Right cardiac atrium (tissue), 5 donors: ENCODE measurements at places on chromosomes 3 and 15.
A peak's percentile ranks its signal among the peaks of the same experiment; 100 is the strongest.

GRCh38 chr3:137572931-137573330, 191.2 kb upstream of the SOX14 start:
- DNase-seq: no peak

GRCh38 chr3:155805204-155805801, 775 bp downstream of the C3orf33 start:
- peak; percentile 40 for DNase-seq

DNA sequence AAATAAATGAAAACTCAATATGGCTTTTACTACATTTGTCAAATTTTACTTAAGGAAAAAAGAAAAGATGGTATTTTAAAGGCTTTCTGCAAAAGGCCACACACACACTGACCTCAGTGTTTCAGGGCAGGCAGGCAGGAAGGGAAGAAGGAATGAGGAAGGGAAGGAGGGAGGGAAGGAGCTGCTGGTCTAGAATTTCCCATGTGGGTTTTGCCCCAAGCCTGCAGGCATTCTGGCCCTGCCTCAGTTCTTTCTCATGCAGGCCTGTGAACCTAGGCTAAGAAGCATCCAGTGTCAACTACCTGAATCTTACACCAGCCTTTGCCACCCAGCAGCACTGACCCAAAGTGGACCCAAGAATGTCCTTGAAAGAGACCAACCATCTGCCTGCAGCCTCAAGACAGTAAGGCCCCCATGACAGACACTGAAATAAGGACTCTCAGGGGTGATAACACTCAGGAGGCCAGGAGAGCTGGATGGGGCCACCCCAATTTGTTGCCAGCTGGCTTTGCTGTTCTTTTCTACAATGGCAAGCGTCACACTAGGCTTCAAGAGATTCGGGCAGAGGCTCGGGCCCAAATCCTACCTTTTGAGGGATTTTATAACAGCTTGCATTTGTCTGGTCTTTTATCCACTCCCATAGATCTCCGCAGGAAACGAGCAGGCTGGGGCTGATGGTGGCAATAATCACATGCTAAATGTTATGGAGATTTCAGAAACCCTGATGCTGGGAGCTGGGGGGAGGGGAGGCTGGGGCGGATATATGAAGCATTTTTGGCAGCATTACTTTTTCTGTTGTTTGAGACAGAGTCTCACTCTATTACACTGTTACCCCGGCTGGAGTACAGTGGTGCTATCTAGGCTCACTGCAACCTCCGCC, 51.4 kb downstream of the XXYLT1 start:
- DNase-seq: no peak

- no peak for DNase-seq
These were observed 134.7 kb downstream of the THSD4 start for GRCh38 chr15:71249986-71250385.

GRCh38 chr3:171349392-171349791, 110.8 kb downstream of the TNIK start:
- no peak for DNase-seq

DNA sequence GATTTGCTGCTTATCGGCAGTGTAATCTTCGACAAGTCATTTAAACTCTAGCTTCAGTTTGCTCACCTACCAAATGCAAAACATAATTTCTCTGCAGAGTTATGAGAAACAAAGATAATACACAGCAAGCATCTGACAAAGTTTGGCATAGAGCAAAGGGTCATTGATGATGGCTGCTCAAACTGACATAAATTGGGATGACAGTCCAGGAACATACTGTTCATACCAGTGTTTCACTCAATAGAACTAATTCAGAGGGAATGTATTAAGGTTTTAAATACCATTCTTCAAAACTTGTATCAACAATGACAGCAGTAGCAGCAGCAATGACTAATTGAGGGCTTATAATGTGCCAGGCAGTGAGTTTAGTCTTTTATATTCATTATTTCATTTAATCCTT, 137.6 kb downstream of the SPATA16 start:
- no peak for DNase-seq

GRCh38 chr15:43878446-43878845, 51.6 kb downstream of the WDR76 start:
- DNase-seq: no peak

DNA sequence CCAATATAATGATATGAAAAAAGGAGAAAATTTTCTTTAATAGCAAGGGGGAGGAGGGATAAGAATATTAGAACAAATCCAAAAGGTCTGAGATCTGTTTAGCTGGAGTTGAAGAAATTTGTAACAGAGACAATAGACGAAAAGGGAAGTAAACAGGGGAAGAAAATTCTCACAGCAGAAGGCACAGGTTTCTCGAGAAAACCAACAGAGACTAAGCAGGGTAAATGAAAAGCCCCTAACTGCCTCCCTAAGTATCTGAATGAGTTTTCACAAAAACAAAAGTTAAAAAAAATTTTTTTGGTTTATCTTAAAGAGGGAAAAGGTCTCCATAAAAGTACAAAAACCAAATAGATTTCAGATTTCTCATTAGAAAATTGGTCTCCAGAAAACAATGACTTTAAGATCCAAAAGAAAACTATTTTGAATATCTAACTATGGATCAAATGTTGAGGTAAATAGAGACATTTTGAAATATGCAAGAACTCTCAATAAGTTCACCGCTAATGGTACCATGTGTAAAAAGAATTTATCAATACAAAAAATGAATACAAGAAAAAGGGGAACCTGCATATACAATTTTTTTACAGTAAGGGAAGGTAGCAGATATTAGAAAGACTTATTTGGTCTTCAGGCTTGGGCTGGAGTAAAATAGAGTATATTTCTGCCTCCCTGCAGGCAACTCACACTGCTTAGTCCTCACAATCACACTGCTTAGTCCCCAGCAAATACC, 23.9 kb upstream of the NEK10 start:
- DNase-seq: no peak

- no peak for DNase-seq
These were observed 326.6 kb downstream of the ARPP21 start for GRCh38 chr3:35965908-35966307.

GRCh38 chr15:98160236-98160635, 199.7 kb downstream of the ARRDC4 start:
- DNase-seq: no peak

- DNase-seq: no peak
These were observed 144.7 kb upstream of the DPH6 start for GRCh38 chr15:35690698-35691116.

GRCh38 chr3:183576487-183577107, 21.1 kb upstream of the KLHL6 start:
- DNase-seq: no peak

DNA sequence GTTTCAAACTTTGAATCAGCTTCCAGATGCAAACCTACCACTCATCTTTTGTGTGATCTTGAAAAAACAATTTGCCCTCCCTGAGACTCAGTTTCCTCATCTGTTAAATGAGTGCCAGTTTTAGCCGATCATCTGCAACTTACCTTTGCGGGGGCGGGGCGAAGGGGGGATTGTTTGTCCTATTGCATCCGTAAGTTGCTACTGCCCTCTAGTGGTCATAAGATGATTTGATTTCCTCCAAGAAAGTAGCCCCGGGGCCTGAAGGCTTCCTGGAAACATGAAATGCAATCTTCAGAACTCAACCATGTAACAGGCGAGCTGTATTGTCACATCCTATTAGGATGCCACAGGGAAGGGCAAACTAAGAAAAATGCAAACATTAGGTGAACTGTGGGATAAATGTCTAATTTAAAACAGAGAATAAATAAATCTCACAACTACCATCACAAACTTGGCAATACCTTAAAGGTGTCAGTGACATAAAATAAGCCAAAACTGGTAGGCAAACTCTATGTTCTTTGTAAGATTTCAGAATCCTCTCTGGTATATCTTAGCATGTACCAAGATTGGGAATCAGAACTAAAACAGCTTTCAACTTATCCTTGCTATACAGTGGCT, 63.5 kb upstream of the CLDN18 start:
- peak; percentile 60 for DNase-seq

DNA sequence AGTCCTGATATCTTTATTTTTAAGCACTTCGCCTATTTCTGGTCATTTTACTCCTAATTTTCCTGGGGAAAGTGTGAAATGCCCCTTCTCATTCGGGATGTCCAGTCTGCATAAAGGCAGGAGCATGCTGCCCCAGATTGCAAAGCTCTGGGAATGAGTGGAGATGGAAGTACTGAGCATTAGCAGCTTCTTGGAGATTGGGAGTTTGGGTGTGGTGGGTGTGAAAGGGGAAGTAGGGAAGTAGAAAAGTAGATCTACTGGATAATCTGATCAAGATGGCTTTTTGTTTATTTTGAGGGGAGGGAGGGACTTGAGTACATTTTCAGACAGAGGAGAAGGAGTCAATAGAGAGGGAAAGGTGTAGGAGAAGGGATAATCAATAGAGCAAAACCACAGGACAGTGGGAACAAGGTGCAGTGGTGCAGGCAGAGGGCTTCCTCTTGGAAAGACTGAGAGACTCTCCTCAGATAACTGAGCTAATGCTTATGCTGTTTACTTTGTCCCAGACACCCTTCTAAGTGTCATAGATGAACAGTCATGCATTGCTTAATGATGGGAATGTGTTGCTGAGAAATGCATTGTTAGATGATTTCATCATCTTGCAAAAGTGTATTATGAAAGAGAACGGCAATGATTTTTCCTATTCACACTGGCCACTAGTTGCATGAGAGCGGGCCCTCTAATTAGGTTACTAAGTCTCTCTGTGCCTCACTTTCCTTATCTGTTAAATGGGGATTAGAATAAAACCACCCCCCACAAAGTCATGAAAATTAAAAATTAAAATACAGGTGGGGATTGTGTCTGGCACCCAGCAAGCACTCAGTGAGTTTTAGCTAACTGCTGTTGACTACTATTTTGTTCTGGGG, 45.5 kb downstream of the PHLDB2 start:
- no peak for DNase-seq

- no peak for DNase-seq
These were observed 30.5 kb downstream of the NEO1 start for GRCh38 chr15:73082812-73083211.

- DNase-seq: peak; percentile 70
These were observed 146.5 kb downstream of the XXYLT1 start for GRCh38 chr3:195124378-195124992.

DNA sequence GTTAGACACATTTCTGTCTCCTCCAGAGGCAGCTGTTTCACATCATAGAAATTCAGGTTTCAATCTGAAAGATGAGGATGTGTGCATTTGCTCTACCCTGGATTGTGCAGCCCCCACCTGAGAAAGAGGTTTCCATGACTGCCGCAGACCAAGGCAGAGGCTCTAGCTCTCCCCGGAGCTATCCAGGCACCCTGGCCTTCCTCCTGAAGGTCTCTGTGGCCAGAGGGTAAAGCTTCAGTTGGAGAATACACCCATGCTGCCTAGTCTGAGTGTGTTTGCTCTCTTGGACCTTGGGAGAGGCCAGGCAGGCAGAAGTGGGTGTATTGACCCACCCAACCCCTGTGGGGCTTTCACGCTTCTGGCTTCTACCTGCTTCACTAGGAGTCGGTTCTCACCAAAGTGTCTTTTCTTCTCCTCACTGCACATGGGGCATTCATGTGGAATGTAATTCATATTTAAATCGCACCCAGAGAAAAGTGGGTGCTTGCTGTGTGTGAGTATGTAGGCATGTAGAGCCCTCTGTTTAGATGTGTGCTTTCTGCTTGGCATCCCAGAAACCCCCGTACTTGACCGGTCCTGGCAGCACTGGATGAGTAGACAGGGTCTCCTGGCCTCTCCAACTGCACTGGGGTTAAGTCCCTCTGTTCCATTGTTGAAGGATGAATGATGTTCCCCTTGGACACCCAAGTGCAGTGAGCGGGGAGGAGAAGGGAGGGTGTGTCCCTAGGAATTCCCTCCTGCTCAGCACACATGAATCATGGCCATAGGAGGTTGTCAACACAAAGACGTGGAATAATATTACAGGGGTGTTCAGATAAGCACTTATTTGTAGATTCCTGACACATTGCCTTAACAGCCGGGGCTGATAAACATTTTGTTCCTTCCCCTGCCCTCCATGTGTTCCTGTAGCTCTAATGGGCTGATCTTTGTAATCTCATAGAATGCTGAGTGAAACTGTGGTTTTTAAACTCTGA, 20.3 kb upstream of the RAB6B start:
- no peak for DNase-seq

DNA sequence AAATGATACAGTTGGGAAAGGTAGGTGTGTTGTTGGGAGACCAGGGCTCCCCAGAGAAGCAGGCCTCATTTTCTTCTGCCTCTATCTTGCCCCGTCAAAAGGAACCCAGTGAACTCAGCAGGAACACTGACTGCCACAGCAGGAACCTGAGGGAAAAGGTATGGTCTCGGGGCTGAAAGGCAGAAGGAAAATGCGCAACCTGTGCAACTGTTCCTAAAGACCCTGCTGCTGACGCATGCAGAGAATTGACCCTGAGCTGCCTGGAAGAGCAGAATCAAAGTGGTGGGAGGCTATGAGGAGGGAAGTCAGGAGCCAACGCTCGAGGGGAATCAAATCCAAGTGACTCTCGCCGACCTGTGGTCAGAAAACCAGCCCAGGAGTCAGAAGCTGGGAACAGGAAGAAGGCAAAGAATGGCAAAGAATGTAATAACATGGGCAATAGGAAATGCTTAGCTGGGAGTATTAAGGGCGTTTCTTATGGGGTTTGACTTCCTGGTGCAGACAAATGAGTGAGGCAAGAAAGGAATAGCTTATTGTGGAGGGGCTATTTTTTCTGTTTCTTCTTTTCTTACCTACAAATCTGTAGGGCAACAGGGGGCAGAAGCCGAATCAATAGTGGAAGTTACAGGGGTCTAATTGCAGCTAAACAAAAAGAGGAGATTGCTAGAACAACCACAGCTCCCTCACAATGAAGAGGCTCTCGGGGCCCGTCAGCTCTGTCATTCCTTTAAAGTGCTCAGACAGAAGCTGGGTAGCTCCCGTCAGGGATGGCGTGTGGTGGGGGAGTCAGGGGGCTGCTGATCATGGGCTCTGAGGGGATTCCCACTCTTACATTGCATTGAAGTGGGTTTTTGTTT, 65.4 kb upstream of the DLG1 start:
- no peak for DNase-seq
